ENCODE measurements at places on chromosomes 2 and 18.

- DNase-seq = no peak
These were observed 8.0 kb upstream of the DARS1 start for GRCh38 chr2:135993421-135993820.

DNA sequence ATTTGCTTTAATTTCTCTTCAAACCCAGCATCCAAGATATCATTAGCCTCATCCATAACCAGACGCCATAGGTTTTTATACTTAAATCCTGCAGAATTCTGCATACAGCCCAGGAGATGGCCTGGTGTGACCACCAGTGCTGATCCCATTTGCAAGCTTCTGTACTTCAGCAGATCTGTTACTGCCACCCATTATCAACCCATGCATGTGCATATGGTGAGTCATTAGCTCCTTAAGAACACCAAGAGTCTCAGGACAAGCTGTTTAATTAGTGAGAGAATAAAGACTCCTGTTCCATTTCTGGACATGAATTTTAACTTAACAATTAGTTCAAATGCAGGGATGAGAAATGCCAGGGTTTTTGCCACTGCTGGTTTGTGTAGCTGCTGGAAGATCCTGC lies 110.7 kb upstream of the TANK start:
- no peak for DNase-seq

DNA sequence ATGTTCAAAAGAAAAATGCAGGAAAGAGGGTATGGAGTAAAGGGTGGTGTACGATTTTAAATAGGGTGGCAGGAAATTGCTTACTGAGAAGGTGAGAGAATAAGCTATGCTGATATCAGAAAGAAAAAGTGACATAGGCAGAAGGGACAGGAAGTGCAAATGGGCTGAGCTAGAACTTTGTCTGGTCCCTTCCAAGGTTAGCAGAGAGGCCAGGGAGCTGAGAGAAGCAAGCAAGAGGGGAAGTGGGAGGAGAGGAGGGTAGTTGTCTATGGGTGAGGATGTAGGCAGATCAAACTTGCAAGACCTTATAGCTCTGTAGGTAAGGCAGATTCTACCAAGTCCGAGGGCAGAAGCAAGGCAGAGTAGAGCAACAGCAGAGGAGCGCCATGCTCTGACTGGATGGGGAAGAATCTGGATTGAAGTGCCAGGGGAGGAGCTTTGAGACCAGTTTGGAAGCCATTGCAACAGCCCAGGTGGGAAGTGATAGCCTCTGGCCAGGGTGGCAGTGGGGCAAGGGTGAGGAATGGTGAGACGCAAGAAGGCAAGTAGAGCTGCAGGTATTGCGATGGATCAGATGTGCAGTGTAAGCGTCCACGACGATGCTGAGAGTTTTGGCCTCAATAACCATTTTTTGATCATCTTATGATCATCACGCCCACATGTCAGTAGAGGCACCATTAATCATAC lies 134.4 kb upstream of the APCDD1 start:
- no peak for DNase-seq

DNA sequence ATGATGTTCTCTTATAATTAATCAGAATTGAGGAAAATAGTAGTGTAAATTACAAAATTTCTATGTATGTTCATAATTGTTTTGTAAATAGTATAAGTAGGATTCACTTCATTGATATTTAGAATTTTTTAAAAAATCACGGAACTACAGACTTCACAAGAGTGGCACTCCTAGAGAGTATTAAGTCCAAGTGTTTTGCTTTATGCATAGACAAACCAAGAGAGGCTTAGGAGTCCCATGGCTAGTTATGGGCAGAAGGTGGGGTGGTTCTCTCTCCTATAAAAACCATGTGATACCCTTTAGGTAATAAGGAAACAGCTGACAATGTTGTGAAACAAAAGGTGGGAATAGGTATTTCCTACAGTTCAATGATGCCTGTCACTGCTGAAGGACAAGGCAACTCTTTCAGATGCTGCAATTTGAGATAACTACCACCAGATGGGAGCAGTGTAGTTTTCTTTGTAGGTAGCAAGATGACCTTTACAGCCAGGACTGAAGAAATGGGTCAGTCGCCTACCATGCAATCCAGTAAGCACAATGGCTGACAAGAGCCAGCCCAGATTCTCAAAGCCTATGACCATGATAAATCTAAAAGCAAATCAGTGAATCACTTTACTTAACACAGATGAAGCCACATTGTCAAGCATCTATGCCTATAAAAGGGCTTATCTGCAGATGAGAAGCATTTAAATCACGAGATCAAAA lies 83.9 kb downstream of the AAK1 start:
- DNase-seq = no peak

- no peak for DNase-seq
These were observed 189.3 kb downstream of the LTBP1 start for GRCh38 chr2:33136056-33136455.

GRCh38 chr2:203987959-203988358 lies 51.4 kb downstream of the ICOS start:
- no peak for DNase-seq

DNA sequence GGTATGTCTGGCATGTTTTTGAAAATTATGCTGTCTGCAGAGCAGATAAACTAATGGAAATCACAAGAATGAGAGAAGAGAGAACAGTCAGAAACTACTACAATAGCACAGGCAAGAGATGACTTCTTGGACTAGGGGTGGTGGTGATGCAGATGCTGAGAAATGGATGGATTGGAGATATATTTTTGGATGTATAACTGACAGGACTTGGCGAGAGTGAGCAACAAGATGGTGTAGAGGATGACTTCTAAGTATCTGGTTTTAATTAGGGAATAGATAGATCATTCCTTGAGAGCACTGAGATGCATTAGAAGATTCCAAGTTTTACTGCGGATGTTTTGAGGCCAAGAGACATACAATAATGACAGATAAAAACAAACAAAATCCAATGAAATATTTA lies 328.2 kb downstream of the PID1 start:
- DNase-seq = no peak

GRCh38 chr18:5144629-5145028 lies 52.4 kb downstream of the AKAIN1 start:
- DNase-seq = no peak

GRCh38 chr18:22307528-22307927 lies 110.2 kb downstream of the CTAGE1 start:
- no peak for DNase-seq

DNA sequence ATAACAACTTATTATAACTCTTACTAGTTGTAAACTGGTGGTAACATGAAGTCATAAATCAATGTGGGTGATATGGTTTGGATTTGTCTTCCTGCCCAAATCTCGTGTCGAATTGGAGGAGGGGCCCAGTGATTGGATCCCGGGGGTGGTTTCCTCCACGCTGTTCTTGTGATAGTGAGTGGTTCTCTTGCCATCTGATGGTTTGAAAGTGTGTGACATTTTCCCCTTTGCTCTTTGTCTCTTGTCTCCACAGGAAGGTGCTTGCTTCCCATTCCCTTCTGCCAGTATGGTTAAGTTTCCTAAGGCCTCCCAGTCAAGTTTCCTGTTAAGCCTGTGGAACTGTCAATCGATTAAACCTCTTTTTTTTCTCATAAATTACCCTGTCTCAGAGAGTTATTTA lies 321.6 kb downstream of the DSEL start:
- no peak for DNase-seq
